ENCODE measurements at places on chromosomes 4 and X.

GRCh38 chr4:127448986-127449385 is 183.8 kb upstream of the INTU start:
- no peak for DNase-seq

GRCh38 chrX:103554687-103555424 is 30.5 kb upstream of the TCEAL4 start:
- DNase-seq: no peak

- DNase-seq: no peak
Observed at GRCh38 chrX:19855700-19856381, 31.6 kb downstream of the SH3KBP1 start.

GRCh38 chrX:76434103-76434741 is 6.7 kb downstream of the MAGEE1 start:
- no peak for DNase-seq

GRCh38 chrX:111648802-111649201 is 32.2 kb upstream of the ALG13 start:
- no peak for DNase-seq

- no peak for DNase-seq
Observed at GRCh38 chr4:108263057-108263456, 94.3 kb upstream of the LEF1 start.

DNA sequence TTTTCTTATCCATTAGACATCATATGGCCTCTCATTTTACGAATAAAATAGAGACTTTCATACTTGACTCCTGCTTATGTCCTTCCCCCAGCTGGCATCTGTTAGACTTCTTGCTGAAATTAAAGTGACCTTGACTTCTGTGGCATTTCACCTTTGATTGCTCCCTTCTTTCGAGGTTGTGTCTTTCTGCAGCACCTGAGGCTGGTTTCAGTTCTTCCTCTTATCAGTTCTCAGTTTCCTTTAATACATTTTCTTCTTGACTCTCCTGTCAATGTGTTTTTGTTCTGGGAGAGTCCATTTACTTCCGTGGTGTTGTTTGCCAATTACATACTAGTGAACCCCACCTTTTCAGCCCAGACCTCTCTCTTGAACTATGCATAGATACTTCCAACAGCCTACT is 81.6 kb downstream of the RBPJ start:
- DNase-seq: no peak

DNA sequence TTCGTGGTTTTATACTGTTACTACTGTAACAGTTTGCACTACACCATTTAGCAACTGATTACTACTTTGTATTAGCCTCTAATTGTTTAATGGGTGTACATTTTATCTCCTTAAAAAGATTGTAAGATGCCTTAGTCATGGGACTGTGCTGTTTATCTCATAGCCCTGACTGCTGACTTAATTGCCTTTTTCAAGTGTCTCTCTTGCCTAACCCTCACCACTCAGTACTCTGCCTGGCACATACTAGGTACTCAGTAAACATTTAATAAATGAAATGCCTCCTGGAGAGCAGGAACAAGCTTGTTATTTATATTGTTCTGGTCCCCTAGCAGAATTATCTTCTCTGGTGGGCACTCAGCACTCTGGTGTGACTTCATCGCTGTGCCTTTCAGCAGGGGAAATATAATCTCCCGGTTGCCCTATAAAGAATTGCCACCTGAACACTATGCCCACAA is 1.7 kb upstream of the STIM2 start:
- DNase-seq: no peak

DNA sequence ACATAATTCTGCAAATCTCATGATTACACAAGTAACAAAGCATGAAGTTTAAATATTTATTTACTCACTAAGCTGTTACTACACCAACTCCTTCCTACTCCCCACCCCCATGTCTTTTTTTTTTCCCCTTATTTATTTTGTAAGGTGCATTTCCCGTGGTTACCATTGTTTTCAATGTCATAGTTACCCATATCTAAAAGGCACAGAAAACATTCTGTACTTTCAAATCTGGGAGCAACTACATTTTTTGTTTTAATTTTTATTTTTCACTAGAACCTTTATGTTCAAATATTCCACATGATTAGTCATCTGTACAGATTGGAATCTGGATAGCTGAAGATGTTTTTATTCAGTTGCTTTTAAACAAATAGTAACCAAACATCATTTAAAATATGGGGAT is 62.8 kb downstream of the PPP3CA start:
- no peak for DNase-seq

GRCh38 chr4:41281038-41281634 is 24.4 kb downstream of the UCHL1 start:
- no peak for DNase-seq

DNA sequence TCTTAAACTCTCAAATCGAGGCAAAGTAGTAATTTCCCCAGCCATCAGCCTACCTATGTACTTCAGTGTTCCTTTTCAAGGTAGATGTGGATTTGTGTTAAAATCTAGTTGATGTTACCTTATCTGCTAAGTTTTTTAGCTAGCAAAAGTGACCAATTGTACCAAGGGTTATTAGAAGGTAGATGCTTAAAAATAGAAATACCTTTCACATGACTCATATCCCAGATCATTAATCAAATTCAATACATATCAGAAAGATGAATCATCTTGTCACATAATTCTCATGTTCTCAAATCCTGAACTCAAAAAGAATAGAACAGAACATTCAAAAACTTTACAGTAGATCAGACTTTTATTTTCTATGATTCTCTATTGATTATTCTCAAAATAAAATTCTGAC is 3.5 kb downstream of the ENAM start:
- no peak for DNase-seq

DNA sequence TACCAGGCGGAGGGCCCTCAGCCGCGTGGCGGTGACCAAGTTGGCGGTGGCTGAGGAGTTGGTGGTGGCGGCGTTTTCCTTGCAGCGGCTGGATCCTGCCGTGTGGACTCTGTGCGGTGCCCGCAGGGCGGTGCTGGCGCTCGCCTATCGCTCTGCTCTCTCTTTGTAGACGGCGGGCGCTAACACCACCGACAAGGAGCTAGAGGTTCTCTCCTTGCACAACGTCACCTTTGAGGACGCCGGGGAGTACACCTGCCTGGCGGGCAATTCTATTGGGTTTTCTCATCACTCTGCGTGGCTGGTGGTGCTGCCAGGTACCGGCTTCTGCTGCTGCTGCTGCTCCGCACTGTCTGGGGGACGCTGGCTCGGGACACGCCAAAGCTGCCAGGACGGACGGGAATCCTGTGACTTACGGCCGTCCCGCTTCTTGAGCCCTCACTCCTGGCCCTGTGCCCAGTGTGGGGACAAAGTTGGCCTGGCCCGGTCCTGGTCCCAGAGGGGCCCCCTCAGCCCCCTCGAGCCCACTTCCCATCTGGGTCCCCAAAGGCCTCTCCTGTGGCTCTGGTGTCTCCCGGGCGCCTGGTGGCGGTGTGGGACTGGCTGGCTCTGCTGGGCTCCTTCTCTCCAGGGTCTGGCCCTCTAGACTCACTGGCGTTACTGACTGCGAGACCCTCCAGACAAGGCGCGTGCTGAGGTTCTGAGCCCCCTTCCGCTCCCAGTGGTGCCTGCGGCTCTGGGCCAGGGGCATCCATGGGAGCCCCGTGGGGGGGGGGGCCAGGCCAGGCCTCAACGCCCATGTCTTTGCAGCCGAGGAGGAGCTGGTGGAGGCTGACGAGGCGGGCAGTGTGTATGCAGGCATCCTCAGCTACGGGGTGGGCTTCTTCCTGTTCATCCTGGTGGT is 10.7 kb downstream of the FGFR3 start:
- DNase-seq: no peak

DNA sequence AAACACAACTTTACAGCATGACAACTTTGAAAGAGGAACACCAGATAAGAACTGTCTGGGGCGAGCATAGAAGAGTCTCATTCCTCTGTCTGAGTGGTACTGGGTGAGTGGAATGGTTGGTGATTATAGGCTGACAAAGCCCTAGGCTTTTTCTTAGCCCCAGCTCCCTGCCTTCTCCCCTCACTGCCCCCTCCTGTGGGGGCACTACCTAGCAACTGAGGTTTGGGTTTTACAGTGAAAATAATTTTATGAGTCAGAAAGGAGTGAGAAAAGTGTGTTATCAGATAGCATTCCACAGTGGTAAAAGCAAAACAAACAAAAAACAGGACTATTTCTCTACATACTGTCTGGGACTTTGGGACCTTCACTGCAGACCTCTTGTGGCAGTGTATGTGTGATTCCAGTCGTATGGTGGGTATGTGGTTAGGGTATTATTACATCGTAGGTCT is 10.5 kb upstream of the TMEM165 start:
- DNase-seq: no peak

GRCh38 chr4:143921181-143921580 is 15.8 kb upstream of the GYPE start:
- DNase-seq: no peak

GRCh38 chr4:169723207-169723965 is 34.4 kb downstream of the HPF1 start:
- DNase-seq: no peak

GRCh38 chr4:158787709-158788475 is 19.1 kb downstream of the FNIP2 start:
- no peak for DNase-seq

GRCh38 chr4:79653871-79654270 is 245.8 kb upstream of the GK2 start:
- DNase-seq: no peak

- DNase-seq: no peak
Observed at GRCh38 chr4:148441624-148441985, 609 bp downstream of the NR3C2 start.

GRCh38 chrX:118717678-118718391 is 9.6 kb upstream of the IL13RA1 start:
- DNase-seq: no peak

GRCh38 chr4:119597377-119597776 is 31.2 kb downstream of the PDE5A start:
- no peak for DNase-seq

DNA sequence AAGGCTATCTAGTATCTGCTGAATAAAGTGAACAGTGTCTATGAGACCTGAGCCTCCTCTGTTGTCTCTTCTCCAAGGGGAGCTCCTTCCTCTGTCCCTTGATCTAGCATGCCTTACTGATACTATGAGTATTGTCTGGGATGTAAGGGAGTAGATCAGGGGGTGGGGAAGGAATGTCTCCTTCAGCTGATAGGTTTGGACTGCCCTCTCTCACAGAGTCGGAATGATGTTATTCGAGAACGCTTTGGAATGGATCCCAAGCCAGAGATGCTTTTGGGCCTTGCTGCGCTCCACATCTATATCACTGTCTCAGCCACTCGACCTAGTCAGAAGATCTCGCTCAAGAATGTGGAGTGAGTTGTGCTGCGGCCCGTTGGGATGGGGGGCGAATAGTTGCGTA is 68.3 kb upstream of the PRPS1 start:
- no peak for DNase-seq

- no peak for DNase-seq
Observed at GRCh38 chr4:107304699-107305286, 268.7 kb upstream of the DKK2 start.

GRCh38 chrX:125710403-125711062 is 390.9 kb downstream of the TEX13C start:
- DNase-seq: no peak

- DNase-seq: no peak
Observed at GRCh38 chrX:95893636-95894035, 791.0 kb upstream of the DIAPH2 start.

DNA sequence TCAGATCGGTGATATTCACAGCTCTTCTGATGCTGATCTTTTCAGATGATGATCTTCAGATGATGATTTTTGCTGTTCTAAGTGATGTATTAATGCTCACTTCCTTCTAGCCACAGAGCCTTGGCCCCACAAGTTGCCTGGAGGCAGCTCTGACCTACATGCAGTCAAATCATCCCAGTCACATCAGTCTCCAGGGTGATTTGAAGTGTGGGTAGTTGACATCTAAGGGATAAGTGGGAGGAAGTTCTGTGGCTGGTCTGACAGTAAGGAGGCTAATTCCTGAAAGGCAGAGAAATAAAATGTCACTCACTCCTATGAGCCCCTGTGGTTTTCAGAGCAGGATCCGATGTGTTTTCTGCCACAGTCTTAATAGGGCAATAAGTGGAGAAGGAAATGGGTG is 79.8 kb upstream of the RPL34 start:
- no peak for DNase-seq

GRCh38 chr4:183356173-183356830 is 34.1 kb upstream of the CLDN24 start:
- no peak for DNase-seq

DNA sequence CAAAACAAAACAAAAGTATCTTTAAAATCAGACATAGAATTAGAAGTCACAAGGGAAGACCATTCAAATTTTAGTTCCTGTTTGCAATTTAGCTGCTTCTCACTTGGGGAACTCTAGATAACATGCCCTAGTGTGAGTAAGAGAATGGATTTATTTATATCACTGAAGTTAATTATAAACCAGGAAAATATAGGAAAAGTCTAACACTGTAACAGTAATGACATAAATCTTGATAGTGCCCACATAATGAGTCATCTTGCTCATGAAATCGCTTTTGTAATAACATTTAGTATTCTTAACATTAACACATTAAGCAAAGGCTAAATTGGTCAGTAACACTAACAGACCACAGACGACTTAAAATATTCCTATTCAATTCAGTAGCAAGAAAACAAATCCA is 710.7 kb downstream of the STPG2 start:
- DNase-seq: no peak

DNA sequence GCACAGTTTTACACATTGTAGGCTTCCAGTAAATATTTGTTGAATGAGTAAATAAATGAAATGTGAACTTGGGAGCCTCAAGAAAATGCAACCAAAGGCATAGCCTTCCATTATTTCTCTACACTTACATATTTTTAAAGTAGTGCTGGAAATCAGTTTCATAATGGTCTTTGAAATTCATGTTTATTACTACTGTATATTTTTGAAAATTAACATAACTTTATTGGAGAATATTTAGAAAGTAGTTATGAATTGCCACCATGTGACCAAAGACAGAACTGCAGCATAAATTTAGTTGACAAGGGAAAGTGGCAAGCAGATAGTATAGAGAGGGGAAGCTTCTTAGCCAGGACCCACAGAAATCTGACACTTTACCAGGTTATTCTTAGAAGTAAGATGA is 6.4 kb downstream of the TCEAL8 start:
- no peak for DNase-seq

DNA sequence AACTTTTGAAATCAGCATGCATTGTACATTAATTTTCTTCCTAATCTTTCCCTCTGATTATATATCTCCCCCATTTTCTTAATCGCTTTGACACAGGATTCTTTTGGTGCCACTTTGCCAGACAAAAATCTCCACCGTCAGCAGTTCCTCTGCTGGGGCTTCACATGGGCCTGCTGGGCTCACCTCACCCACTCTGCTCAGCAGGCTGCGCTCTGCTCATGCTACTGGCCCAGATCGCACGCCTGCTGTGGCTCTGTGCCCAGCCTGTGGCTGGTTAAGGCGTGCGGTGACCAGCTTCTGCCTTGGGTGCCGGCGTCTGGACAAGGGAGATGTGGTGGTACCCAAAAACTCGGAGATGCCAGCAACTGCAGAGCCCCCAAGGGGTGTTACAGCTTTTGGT is 31.1 kb downstream of the UCHL1 start:
- no peak for DNase-seq
